ENCODE measurements at places on chromosomes 2 and 18. TPM values are rescaled to one million over a fixed set of nuclear protein-coding genes. Genes with fewer than 3 reads are reported as not detected.
A peak's percentile ranks its signal among the peaks of the same experiment; 100 is the strongest.

SYT4 gene
- polyA plus RNA-seq, result not detected

GRCh38 chr2:154692927-154693326 is 5.6 kb upstream of the KCNJ3 start:
- no peak for DNase-seq

CNDP1 gene
- polyA plus RNA-seq, result not detected

GRCh38 chr2:124816007-124816406 is 790.9 kb downstream of the CNTNAP5 start:
- no peak for DNase-seq

VSNL1 gene
- polyA plus RNA-seq, result not detected

DNA sequence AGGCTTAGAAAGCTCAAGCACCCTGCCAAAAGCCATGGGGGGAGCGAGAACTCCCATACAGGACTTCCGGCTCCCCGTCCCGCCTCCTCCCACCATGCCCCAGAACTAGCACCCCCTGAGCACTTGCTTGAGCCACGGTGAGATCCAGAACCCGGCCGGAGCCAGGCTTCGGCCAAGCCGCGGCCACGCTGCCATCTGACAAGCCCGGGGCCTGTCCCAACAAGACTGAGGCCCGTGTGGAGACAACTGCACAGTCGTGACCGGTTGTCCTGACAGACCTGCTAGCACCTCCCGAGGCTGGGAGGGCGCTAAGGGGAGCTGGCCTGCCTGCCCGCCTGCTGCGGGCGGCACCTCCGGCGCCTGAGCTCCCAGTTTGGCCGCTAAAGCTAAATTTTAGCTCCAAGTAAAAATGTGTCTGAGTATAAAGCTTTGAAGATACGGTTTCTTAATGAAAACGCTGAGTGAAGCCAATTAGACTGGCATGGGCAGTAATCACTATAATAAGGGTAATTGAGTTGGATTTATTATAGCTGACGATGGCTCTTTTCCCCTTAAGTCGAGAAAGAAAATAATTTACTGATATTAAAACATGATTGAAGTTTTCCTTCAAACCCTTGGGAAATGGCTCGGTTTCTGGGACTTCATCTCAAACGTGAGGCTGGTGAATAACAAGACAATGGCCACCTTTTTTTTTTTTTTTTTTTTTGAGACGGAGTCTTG is 78.3 kb upstream of the ODC1 start:
- DNase-seq, result no peak

DNA sequence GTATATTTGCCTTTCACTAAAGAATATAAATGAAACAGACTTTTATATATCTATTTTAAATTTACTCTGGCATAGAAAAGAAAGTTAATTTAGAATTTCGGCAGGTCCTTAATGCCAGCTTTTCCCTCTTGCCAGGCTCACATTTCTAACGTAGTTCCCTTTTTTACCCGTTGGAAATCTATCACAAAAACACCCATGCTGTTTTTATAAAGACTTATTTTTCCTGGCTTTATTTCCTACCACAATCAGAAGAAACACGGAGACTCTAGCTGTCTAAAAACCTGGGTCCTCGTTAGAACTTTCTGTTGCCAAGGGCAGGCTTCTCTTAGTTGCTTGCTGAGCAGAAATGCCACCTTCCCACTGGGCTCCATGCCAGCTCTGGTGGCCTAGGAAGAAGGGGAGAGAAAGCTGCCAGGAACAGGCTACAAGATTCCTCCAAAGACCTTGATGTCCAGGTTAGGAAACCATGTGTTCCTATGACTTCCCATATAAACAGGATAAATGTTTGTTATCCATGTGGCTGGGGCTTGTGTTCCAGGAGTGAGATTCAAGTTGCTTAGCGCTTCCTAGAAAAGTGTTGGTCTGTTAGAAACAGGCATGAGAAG is 17.8 kb upstream of the TMEM18 start:
- no peak for DNase-seq

DNA sequence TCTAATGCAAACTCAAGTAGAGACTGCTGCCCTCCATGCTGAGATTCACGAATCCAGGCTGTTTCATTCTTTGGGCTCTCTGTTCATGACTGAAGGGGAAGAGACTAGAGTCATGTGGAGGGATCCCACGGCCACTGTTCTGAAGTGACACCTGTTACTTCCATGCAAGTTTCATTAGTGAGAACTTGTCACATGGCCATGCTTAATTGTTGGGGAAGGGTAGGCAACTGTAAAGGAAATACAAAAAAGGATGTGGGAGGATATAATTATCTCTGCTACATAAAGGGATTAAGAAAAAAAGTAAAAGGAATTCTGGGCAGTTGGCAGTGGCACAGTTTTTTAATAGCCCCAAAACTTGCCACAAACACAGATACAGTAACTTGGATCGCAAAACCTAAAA is 28.0 kb upstream of the PSME4 start:
- DNase-seq, result no peak

DNA sequence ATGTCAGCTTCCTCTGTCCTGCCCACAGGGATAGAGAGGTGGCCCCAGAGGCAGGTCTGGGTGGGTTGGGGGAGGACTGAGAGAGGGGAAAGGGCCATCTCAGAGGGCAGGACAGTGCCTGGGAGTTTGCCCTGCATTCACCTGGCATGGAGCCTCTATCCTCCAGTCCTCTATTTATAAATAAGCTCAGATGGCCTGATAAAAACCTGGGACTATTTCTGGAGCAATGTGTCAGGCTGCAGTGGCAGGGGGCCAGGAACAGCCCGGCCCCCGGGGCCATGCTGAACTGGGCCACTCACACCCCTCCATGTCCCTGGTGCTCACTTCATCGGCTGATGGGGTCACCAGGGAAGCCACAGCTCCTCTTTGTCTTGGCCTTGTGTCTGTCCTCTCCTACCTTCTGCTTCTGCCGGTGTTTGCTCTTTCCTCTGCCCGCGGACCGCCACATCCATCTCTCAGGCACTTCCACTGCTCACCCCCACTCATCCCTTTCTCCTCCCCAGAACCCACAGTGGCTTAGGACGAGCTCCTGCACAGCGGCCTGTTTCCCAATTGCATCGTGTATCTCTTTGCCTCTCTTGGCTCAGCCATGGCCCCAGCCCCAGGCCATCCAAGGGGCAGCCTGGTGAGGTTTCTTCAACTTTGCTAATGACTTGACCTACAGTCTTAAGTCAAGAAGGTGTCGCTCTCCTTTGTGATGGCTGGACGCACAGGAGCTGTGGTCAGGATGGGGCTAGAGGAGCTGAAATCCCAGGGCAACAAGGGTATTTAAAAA is 38.8 kb downstream of the SCTR start:
- DNase-seq, result no peak

GRCh38 chr18:65988972-65989371 is 238.2 kb downstream of the CDH7 start:
- no peak for DNase-seq

DNA sequence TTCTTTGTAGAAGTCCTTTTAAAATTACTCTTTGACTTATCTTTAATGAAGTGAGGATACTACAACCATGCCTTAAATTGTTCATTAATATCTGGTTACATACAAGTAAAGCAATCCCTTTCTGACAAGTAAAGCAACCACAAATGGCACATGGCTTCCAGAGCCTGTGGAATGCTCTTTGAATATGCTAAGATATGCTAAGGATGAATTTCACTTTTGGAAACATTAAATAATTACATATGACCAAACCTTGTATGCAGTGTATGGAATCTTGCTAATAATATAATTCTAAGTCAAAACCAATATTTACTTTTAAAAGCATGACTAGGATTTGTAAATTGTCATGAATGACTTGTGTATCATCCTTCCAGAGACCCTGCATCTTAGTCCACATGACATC is 1711.2 kb upstream of the CELF4 start:
- DNase-seq, result no peak

GRCh38 chr2:12448846-12449505 is 267.8 kb upstream of the TRIB2 start:
- DNase-seq, result no peak

GRCh38 chr2:197867624-197868023 is 63.2 kb downstream of the PLCL1 start:
- no peak for DNase-seq

GRCh38 chr2:112916145-112916571 is 5.2 kb downstream of the IL37 start:
- no peak for DNase-seq

RFX8 gene
- polyA plus RNA-seq, result 0.16 TPM

- DNase-seq, result no peak
Measured at GRCh38 chr2:121555008-121555407, 24.3 kb downstream of the RNU4ATAC start.

IL36RN gene
- not detected for polyA plus RNA-seq

GRCh38 chr18:32777049-32777448 is 4.2 kb upstream of the KLHL14 start:
- no peak for DNase-seq

- DNase-seq, result peak; percentile 42
Measured at GRCh38 chr18:40935423-40935822, 1019.6 kb upstream of the PIK3C3 start.

- DNase-seq, result no peak
Measured at GRCh38 chr2:216776066-216776850, 80.9 kb upstream of the IGFBP5 start.

DNA sequence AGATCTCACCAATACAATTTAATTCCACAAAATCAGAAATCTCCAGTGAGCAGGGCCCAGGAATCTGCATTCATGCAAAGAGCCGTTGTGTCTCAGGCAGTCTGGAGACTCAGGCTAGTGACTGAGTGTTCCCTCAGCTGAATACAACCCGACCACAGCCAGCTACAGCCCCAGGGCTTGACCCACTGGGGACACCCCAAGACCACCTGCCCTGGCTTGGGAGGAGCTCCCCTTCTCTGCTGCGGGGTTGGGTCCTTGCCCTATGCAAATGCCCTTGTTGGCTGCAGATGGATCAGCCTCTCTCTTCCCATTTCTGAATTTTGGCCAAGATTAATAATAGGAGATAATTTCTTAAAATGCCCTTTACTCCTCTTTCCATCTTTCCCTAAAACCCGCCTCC is 157.7 kb downstream of the TWIST2 start:
- DNase-seq, result no peak

DNA sequence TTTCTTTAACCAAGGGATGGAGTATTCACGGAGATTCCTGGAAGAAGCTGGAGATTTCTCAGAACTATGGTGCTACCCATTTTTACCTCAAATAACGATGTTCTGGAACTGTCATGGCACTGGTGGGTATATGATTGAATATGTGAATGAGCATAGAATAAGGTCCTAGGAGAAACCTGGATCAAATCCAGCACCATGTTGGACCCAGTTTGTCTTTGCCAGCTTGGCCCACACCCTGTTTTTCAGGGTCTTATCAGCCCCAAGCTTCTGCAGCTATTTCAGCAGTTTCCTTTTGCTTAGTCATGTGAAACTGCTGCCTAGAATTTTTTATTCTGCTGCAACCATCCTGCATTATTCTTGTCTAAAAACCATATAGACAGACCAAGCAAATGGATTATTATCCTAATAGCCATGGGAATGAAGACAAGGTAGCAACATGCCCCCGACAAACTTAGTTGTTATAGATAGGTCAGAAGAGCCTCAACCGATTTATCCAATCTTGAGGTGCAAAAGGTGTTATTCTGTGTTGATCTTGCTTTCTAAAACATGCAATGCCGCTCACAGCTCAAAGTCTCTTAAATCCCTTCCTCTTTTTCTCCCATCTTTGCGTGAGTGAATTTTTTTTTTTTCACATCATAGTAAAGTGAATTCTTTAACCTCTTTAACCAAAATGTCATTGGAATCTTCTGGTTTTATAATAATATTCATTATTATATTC is 133.6 kb downstream of the PRPF40A start:
- DNase-seq, result peak; percentile 77

SPATA3 gene
- polyA plus RNA-seq, result not detected
